CD4-positive, alpha-beta T cell treated with Interleukin-6 for 4 hours (primary cell): ENCODE measurements at places on chromosomes 5 and 9.

GRCh38 chr5:134506054-134507039 lies 19.1 kb upstream of the JADE2 start:
- no peak for DNase-seq

DNA sequence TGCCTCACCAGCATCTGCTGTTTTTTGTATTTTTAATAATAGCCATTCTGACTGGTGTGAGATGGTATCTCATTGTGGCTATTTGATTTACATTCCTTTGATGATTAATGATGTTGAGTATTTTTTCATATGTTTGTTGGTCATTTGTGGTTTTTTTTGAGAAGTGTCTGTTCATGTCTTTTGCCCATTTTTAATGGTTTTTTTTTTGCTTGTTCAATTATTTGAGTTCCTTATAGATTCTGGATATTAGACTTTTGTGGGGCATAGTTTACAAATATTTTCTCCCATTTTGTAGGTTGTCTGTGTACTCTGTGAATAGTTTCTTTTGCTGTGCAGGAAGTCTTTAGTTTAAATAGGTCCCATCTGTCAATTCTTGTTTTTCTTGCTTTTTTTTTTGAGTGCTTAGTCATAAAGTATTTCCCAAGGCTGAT lies 148.1 kb downstream of the NPR3 start:
- no peak for DNase-seq

- DNase-seq = no peak
Observed at GRCh38 chr5:14186059-14186830, 43.1 kb downstream of the TRIO start.

- no peak for DNase-seq
Observed at GRCh38 chr5:122067390-122067789, 10.7 kb downstream of the LOX start.

DNA sequence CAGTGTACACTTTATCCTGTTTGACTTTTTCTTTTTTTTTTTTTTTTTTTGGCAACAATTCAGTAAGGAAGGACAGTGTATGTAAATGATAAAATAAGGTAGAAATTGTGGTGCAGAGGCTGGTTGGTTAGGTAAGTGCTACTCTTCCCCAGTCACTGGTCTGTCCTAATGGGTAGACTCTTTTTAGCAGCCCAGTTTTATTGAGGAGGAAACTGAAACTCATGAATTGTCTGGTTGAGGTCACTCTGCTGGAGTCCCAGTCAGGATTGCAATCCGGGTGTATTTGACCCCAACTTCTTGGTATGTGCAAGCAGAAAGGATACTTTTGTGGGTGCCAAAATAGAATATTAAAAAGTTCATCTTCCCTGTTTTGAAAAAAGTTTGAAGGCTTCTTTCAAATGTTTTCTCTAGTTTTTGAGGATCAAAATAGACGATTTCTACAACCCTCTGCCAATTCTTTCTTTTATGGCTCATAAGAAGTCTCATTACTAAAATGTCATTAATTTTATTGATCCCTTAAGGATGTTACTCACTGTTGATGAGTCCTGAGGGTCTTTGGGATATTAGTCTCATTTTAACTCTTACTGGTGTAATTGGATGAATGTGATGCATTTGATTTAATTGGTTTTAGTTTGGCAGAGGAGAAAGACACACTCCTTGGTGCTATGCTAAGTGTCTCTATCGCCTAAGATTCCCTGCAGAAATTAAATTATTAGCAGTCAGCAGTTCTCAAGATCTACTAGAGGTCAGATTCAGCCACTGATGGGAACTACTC lies 171.9 kb downstream of the KDM4C start:
- DNase-seq = no peak

DNA sequence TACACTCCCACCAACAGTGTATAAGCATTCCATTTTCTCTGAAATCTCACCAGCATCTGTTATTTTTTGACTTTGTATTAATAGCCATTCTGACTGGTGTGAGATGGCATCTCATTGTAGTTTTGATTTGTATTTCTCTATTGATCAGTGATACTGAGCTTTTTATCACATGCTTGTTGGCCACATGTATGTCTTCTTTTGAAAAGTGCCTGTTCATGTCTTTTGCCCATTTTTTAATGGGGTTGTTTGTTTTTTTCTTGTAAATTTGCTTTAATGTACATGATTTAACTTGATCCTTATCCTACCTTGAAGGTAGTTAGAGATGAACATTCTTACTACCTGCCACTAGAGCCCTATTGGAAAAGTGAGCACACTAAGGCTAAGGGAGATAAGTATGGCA lies 151.2 kb upstream of the KIF2A start:
- no peak for DNase-seq

DNA sequence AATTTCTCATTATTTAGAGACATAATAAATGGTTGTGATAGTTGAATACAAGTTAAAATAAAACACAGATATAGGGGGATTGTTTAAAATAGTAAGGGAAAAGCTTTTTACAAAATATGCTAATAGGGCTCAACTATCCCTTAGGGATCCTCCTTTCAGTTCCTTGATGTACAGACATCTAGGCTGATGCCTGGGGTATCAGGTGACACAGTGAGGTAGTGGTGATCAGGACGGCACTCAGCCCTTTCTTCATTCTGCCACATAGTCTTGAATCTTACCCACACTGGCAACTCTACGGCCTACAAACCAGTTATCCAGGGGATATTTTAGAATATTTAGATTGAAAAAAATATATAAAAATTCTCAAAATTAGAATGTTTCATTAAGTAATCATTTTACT lies 12.5 kb upstream of the SLC35D2 start:
- no peak for DNase-seq

DNA sequence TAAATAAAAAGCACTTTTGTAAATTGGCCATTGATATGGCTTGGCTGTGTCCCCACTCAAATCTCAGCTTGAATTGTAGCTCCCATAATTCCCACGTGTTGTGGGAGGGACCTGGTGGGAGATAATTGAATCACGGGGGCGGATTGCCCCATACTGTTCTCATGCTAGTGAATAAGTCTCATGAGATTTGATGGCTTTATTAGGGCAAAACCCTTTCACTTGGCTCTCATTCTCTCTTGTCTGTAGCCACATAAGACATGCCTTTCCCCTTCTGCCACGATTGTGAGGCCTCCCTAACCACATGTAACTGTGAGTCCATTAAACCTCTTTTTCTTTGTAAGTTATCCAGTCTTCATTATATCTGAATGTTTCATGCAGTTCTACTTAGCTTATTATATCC lies 153.2 kb downstream of the TARS1 start:
- no peak for DNase-seq

DNA sequence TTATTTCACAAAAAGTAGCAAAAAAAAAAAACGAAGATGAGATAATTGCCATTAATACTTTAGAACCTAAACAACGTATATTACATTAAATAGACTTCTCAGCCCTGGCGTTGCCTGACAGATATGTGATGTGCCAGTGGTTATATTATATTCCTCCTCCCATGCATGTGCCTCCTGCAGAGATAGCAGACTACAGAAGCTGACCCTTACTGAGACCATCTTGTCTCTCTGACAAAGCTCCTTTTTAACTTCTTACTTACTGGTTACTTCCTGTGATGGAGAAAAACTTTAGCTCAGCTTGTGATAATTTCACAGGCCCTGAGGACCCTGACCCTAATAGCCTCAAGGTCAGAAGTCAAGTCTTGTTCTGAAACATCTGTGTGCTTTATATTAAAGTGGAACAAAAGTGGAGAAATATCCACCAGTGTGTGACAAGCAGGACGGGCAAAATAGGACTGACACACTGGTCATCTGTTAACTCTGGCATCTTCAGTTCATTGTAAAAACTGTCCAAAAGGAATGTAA lies 80.6 kb upstream of the POU5F2 start:
- DNase-seq = no peak

DNA sequence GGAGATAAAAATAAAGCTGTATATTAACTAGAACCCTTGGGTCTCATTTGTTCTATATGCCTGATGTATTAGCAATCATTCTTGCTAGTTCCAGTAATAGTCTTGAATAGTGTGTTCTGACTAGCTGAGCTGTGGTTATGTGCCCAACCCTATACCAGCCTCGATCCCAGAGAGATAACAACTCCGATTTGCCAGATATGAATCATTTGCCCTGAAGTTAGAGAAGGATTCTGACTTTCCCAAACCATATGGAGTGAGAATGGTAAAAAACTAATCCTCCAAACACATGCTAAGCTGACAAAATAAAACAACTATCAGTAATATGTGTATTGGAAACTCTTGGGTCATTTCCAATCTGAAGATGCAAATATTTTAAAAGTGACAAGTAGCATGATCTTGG lies 64.8 kb downstream of the ALDH1A1 start:
- no peak for DNase-seq
